Stimulated activated CD8-positive, alpha-beta memory T cell treated with anti-CD3 and anti-CD28 coated beads, Interleukin-15, amount 100 ng/mL, for 1 hour (primary cell): ENCODE measurements at places on chromosomes 1 and 21.
A peak's percentile ranks its signal among the peaks of the same experiment; 100 is the strongest.

DNA sequence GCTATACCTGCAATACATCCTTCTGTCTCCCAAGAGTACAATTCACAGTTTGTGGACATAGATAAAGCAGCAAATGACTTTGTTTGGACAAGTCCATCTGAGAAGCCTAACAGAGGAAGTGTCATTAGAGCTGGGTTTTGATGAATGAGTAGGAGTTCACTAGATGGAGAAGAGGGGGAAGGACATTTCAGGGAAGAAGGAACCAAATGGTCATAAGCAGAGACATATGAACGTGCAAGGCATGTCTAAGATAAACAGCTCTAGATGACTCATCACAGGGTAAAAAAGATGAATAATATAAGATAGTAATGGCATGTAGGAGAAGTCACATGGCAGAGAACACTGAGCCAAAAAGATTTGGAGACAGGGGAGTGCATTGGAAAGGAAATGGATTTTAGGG is 54.5 kb downstream of the HMGB4 start:
- DNase-seq = no peak

- no peak for DNase-seq
Observed at GRCh38 chr1:163747855-163748254, 426.1 kb downstream of the NUF2 start.

DNA sequence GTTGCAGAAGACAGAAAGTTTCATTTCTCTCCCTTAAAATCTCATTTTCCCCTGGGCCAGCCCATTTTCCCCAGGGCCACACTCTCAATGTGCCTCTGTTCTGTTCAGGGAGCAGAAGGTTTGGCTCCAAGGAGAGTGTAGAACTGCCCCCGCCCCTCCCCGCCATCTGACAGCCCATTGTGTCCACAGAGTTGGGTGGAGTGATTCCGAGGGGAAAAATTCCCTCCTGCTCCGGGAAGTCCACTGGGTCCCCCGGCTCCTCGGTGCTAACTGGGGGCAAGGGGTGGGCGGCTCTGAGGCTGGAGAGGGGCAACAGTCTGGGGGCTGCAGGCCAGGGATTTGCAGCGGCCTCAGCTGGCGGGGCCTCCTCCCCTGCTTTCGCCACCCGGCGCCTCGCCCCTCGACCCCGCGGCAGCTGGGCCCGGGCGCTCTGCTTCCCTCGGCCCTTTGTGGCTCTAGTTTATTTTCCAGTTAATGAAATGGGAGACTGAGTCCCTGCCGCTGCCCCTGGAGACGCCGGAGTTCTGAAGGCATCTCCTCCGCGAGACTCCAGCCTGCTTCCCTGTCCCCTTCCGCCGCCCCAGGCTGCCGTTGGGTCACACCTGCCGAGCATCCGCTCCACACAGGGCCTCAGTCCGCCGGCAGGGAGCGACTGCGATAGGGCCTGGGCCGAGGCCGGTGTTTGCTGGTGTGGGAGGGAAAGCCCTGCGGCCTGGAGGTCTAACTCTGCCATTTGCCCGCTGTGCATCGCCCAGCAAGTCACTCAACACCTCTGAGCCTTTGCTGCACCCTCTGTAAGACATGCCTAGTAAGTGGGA is 14.7 kb upstream of the KIRREL1 start:
- no peak for DNase-seq

- no peak for DNase-seq
Observed at GRCh38 chr1:31924839-31925238, 13.3 kb downstream of the PTP4A2 start.

- DNase-seq = no peak
Observed at GRCh38 chr1:161706482-161707347, at the start of gene FCRLA. Gene FCRLA (plus strand): TSS chr1:161707229. CDS start chr1:161707265, 36 bp downstream.

DNA sequence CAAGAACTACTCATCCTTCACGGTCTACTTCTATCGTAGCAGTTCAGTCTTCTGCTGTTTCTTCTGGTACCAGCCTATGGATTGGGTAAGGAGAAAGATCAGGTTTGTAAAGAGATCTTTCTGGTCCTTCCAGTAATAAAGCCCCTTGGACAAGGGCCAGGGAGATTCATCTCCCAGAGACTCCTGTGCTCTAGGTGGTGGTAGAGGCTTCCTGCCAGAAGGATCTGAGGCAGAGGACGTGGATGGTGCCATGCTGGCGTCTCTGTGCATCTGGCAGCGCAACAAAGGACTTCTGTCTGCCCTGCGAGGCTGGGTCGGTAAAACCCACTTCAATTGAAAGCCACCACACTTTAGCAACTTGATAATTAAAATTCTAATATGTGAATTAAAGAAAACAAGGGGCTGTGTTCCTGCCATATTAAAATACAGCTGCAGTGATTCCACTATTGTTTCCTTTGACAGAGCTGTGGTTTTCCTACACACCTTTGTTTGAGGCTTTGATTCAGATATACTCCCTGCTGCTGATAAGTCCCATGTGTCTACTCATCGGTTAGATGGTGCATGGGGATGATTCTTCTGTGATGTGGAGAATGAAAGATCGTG is 73.6 kb downstream of the ROR1 start:
- no peak for DNase-seq

DNA sequence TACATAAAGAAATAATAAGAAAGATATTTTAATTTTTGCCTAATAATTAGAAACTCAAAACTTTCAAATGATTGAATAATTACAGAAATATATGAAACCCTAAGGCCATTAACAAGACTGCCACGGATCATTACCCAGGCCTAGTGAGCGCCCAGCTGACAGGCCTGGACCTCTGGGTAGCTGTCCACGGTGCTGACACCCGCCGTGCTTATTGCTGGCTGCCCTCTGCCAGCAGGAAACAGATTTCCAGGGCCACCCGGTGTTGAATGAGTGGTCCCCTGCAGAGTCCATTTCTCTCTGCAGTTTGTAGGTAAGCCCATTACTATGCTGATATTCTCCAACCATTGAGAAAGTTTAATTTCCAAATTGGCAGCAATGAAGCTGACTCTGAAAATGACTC is 254.4 kb upstream of the GJB5 start:
- DNase-seq = no peak

DNA sequence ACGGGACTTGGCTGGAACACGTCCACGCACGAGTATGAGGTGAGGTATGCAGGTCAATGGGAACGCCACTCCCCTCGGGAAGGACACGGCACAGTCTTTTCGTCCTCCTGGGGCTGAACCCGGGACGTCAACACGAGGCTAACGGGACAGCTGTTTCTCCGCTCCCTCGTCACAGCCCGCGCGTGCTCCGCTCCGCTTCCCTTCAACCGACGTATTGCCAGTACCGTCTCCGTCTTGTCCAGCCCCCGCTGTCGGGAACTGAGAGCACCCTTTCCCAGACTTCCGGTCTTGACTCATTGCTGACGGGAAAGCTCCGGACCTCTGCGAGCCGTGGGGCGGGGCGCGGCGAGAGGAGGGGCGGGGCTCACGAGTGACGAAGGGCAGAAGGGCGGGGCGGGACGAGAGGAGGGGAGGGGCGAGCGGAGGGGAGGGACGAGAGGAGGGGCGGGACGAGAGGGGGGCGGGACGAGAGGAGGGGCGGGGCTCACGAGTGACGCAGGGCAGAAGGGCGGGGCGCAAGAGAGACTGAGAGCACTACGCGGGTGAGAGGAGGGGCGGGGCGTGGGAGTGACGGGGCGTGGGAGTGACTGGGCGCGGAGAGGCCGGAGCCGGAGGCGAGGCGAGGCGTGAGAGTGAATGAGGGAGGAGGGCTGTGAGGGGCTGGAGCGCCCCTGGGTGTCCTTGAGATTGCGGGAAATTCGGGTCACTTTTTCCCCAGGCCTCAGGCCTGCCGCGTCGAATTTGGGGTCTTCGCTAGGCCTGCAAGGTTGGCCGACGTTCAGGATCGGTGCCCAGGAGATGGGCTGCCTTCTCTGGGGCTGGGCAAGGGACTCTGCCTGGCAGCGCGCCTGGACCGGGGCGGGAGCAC is 22.2 kb upstream of the CFAP126 start:
- DNase-seq = peak; percentile 93

- DNase-seq = no peak
Observed at GRCh38 chr1:223222377-223222776, 79.3 kb upstream of the TLR5 start.

DNA sequence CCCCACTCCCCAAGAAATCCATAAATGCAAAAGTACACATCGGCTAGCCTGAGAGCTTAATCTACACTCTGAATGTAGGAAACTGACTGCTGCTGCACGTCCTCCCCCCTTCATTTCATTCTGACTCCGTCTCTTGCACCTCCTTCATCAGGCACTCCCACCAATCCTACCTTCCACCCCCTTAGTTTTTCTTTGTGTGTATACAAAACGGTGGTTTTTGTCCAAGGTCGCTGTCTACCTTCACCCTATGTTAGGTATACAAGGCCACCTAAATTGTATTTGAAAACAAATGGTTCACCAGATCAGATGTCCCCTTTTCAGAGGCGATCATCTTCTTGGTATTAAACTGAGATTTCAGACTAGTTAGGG is 1.9 kb downstream of the WDR26 start:
- DNase-seq = no peak

- no peak for DNase-seq
Observed at GRCh38 chr21:45465611-45466329, 60.8 kb downstream of the COL18A1 start.

GRCh38 chr1:203136409-203137042 is 9.0 kb downstream of the ADORA1 start:
- DNase-seq = no peak

DNA sequence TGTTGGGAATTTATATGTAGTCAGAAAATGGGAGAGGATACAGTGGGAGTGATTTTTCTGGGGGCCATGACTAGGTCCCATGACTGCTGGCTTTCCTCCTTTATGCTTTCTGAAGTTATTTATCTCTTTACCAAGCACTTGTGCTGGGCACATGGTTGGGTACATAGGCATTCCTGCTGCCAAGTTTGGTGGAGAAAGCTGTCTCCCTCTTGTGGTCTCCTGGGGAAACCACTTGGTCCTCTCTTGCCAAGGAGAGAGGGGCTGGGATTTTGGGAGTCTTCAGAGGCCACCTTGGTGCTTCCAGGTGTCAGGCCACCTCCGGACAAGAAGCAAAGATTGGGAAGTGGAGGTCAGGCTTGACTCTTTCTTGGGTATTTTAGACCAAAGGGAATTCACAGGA is 120.2 kb upstream of the KCNE2 start:
- DNase-seq = no peak

DNA sequence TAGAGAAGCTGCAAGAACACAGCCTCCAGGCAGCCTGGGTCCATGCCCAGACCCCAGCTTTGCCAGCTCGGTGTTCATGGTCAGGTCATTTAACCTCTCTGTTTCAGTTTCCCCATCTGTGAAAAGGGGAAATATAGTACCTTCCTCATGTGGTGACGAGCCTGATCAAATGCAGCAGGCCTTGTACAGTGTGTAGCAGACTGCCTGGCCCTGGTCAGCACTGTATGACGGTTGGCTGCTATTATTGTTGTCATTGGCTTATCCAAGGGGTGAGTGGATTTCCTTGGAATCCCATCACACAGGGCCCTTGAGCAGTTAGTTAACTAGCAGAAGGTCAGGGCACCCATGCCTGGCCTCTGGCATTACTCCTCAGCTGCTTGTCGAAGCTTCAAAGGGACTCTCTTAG is 6.6 kb upstream of the TMEM51 start:
- no peak for DNase-seq

GRCh38 chr21:36507397-36508018 is 27.6 kb upstream of the CLDN14 start:
- no peak for DNase-seq

- no peak for DNase-seq
Observed at GRCh38 chr1:55143684-55144083, 71.5 kb downstream of the USP24 start.

- DNase-seq = no peak
Observed at GRCh38 chr1:156945881-156946661, 25.6 kb downstream of the LRRC71 start.

DNA sequence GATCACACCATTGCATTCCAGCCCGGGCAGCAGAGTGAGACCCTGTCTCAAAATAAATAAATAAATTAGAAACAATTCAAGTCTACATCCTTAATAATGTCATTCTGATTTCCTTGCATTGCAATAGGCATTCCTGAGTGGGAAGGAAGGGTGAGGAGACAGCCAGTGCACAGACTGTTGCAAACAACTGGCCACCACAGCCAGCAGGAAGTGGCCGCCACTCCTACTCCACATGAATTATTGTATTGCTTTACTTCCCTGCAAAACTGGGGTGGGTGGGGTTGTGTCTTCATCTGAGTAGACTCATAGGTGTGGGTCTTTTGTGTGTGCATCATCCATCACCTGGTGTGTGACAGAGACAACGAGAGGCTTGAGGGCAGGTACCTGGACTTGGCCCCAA is 60.1 kb downstream of the OPTC start:
- no peak for DNase-seq

- DNase-seq = no peak
Observed at GRCh38 chr1:230701434-230701833, 12.5 kb downstream of the AGT start.

DNA sequence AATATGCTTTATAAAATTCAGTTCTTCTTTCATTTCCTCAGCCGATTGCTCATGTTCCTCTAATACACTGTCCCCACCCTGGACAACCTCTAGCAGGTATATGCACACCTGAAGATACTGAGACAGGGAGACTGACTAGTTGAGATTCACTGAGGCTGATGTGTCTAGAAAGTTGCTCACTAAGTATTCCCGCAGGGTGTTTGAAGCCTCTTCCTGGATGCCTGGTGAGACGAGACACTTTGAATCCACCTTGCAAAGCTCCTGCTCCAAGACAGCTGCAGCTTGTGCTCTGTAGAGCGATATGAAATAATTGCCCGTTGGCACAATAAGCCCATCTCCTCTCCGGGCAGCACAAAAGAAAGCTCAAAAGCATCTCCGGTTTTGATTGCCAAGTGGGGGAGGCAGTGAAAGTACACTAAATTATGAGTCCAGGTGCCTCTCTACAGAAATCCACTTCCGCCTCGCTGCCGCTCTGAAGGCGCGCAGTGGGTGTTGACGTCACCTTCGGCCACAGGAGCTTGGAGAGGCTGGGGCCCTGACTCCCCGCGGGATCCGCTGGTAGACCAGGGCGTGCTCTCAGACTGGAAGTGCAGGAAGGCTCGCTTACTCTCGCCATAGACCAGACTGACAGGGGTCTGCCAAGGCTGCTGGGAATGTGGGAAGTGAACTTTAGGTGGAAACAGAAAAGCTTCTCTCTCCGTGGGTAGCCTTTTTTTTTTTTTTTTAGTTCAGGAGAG is 46.3 kb downstream of the GPA33 start:
- peak; percentile 27 for DNase-seq

DNA sequence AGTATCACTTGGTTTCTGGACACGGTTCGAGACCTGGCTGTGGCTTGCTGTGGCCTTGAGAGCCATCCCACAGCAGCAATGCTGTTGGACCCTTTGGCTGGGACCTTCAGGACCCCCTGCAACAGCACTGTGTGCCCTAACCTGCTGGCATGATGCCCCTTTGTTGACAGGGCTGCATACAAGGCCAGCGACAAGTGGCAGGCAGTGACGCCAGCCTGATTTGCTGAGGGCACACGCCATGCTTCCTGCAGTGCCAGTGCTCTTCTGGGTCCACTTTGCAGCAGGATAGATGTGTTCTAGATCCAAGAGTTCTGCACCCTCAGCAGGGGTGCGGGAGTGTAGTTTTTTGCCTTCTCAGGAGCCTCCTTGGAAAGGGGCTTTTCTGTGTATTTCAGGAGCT is 32.8 kb downstream of the COQ8A start:
- DNase-seq = no peak

GRCh38 chr1:62271134-62271533 is 48.1 kb downstream of the KANK4 start:
- DNase-seq = no peak
